Upper lobe of right lung (tissue), 1 donor: ENCODE measurements at places on chromosomes 2 and 18.
A peak's percentile ranks its signal among the peaks of the same experiment; 100 is the strongest.

DNA sequence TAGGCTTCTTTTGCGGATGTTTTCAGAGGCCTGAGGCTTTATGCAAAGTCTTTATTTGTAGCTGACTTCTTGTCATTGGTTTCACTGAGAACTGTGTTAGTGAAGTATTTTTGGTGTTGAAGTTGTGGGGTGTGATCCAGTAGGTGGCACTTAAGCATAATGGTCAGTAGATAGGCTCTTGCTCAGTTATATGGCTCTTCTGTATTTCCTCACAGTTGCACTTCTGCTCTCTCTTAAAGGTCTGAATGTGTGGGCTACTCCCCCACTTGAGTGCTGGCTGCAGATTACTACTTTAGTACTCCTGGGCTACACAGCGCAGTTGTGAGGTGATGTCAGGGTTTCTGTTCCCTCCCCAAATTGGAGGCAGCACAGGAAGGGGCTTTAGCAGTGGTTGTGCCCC lies 133.8 kb upstream of the SCN7A start:
- DNase-seq, result peak; percentile 13

DNA sequence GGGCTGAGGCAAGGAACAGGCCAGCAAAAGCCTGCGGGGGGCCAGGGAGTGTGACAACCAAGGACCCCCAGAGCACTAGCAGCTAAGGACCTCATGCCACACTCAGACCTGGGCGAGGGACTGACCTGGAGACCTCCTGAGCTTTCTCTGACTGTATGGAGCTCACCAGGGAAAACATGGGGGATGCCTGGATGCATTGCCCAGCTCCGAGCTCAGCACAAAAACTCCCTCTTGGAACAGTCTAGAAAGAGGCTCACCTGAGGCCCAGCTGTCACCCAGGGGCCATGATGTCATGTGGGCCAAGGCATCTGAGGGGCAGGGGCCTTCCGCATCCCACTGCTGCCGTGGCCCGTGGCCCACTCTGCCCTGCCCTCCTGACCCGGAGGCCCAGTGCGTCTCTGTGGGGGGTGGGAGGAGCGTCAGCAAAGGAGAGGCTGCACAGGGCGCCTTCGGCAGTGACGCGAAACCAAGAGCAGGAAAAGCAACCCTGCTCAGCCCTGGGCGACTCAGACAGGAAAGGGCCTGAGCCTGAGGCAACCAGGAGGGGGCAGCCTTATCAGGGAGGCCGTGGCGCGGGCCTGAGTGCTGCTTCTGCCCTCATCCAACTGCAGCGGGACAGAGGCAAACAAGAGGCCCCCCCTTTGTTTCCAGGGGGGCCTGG lies 57.3 kb upstream of the ALPP start:
- DNase-seq, result no peak

- DNase-seq, result no peak
Observed at GRCh38 chr2:138030459-138030858, 66.2 kb downstream of the HNMT start.

GRCh38 chr2:116456429-116456828 lies 1358.1 kb upstream of the DDX18 start:
- no peak for DNase-seq

- DNase-seq, result no peak
Observed at GRCh38 chr18:31579375-31579774, 12.3 kb upstream of the TTR start.

GRCh38 chr2:75076088-75076487 lies 117.6 kb downstream of the POLE4 start:
- DNase-seq, result no peak

DNA sequence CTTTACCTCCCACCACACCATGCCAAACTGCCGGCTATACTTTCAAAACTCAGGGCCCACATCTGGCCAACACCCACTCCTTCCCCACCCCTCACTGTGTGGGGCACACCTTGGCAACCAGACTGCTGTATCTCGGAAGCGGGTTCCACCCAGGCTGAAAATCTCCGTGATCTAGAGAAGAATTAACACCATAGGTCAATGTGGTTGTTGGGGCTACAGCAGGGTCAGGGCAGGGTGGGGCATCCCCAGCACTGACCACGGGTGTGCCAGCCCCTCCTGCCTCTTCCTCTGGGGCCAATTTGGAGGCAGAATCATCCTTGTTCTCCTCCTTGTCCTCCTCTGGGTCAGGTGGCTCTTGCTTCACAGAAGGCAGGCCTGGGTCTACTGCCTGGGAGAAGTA lies 6.3 kb upstream of the CFAP53 start:
- DNase-seq, result no peak
